ENCODE measurements at places on chromosomes 4 and X.

- peak; percentile 68 for DNase-seq
These were observed 75.0 kb downstream of the PTTG2 start for GRCh38 chr4:38034986-38035882.

- DNase-seq, result no peak
These were observed 80.7 kb downstream of the EVC start for GRCh38 chr4:5791654-5792053.

DNA sequence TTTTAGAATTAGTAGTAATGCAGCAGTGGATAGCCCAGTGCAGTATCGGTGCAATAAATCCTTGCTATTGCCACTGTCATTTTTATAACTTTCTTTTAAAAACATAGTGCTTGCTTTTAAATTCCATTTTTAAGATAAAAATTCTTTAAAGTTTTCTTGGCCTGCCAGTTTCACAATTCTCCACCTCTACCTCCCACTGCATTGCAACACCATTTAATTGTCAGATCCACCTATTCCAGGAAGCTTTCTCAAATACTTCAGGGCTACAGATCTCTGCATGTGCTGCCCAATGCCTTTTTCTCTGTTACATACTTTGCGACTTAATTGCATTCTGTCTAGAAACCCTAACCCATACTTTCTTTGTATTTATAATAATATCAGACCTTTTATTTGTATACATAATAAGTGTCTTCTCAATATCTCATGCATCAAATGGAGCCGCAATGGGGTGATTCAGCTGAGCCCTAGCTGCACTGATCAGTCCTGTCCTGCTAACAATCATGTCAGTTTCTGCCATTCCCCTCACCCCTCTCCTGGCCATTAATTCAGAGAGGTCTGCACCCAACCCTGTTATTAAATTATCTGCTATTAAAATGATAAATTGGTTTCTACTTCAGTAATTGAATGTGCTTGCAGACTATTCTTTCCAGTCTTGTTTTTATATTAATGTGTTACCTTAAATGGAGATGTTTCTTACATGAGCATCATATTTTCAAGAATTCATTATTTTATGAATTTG, 193.1 kb downstream of the SLIT2 start:
- DNase-seq, result no peak

- no peak for DNase-seq
These were observed 25.1 kb downstream of the NDST3 start for GRCh38 chr4:118059397-118059796.

GRCh38 chr4:94635177-94635576, 122.6 kb upstream of the BMPR1B start:
- no peak for DNase-seq

GRCh38 chr4:15149839-15150592, 147.7 kb downstream of the CPEB2 start:
- DNase-seq, result peak; percentile 84

DNA sequence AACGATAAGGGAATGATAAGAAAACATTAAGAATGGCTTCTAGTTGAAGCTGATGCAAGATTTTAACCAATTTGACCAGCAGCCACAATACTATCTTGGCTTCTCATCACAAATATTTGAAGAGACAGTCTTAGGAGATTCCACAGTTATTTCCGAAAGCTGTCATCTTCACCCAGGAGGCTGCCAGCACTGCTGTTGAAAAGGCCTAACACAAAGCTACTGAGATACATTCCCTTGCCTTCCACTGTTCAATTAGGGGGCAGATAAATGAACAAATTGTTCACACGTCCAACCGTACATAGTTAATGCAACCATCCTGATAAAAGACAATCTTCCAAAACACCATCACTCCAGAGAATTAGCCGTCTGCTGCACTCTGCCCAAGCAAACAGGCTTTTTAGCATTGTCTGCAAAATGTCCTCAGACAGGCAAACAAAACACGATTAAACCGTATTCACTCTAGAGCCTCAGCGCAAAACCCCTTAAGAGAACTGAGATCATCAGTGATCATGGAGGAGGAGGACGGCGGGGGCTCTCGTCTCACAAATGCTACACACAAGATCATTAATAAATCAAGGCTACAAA, 189.8 kb upstream of the PSAPL1 start:
- DNase-seq, result no peak

All from mucosa of gallbladder (tissue), 1 donor.